SIG-M5 (cell line): ENCODE measurements at places on chromosomes 1 and 21.

DNA sequence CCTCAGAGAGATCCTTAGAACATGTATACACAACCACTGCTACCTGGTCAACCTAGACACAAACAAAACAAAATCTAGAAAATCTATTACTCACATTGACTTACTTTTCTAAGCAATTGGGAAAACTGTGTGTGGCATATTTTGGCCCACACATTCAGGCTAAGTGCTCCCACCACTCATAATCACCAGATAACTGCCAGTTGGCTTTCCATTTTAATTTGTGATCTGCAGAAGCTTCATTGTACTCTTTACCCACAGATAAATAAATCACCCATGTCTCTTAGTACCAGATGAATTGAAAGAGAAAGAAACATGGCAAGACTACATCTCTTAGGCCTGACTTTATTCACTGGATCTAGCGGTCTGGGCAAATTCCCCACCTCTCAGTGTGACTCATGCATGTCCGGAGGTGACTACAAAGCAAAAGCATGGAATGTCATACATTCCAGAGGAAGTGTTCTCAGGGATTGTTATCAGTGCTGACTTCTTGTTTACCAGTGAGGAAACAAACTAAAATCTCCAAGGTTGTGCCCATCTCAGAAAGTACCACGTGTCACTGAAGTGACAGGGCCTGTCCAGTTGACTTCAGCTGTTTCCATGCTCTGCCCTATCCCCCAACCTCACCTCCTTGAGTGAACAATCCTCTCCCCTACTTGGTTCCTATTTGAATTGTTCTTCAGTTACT is 52.4 kb upstream of the BCL10 start:
- no peak for DNase-seq

DNA sequence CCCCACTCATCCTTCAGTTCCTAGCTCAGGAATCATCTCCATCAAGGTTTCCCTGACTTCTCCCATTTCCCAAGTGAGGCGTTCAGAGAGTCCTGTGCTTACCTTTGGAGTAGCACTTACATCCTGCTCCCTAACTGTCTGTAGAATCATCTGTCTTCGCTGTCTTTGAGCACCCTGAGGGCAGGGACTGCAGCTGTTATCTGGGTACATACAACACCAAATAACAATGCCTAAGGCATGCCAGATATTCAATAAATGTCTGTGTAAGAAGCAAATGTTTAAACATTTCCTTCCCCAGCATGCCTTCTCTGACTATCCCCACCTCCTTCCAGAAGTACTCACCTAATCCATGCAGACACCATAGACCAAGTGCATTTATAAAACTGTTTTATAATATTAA is 65.4 kb downstream of the JAK1 start:
- DNase-seq = no peak

DNA sequence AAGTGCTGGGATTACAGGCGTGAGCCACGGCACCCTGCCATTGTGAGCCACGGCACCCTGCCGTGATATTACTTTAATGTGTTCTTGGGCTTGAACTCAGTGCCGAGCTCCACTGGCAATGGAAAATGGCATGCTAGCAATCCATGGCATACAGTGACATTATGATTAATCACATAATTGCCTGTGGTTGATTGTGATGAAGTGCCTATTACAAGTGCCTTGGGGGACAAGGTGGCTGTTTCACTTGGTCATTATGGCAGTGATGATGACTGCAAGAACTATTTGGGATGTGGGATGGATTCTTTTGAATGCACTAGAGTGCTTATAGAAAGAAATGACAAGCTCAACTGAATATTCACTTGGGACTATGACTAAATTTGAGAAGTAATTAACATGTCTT is 22.3 kb upstream of the HPCAL4 start:
- DNase-seq = no peak

GRCh38 chr1:89810302-89810701 is 10.5 kb upstream of the LRRC8D start:
- DNase-seq = no peak

DNA sequence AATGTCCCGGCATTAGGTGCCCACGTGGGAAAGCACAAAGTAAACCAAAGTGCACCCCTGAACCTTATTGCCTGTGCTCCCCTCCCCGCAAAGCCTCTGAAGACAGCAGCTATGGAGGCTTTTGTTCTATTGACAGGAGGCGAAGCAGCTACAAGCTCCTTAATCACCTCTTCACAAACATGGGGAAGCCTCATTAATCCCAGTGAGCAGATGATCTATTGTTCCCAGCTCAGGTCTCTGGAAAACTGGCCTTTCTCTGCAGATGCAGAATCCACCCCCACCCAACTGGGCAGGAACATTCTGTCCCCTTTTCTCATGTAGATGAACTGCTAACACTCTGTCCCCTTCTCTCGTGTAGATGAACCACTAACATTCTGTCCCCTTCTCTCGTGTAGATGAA is 190.5 kb upstream of the CSF3R start:
- no peak for DNase-seq

DNA sequence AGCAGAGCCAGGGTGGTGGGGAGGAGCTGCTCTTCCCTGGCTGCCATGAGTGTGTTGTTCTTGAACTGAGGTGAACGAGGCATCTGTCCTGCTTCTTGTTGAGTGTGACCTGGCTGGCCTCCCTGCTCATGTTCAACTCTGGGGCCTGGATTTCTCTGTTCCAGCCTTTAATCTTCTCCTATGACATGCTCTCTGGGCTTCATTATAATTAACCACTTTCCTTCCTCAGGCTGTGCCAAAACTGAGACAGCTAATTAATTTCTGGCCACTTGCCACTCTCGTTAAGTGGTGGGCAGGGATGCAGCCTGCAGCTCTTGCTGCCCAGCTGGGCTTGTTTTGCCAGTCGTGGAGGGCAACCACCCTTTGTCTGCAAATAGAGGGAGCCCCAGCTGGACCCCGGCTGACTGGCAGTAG is 23.3 kb downstream of the OPRD1 start:
- no peak for DNase-seq

GRCh38 chr1:233381806-233382205 is 54.3 kb downstream of the MAP3K21 start:
- no peak for DNase-seq

GRCh38 chr21:29175408-29176134 is 45.1 kb downstream of the MAP3K7CL start:
- no peak for DNase-seq

GRCh38 chr1:198671136-198671535 is 32.3 kb downstream of the PTPRC start:
- no peak for DNase-seq
